ENCODE measurements at places on chromosomes 3 and 15. TPM values are rescaled to one million over a fixed set of nuclear protein-coding genes. Genes with fewer than 3 reads are reported as not detected.

Gene ITIH1
- total RNA-seq = not detected

Gene KIF7
- total RNA-seq = 9.5 TPM

Gene ACP3
- not detected for total RNA-seq

Gene SHF
- 1.8 TPM for total RNA-seq

Gene HRH1
- total RNA-seq = 11.7 TPM

Gene ZNF385D
- 0.27 TPM for total RNA-seq

Gene SLC51B
- total RNA-seq = not detected

Gene ISG20
- total RNA-seq = 18.7 TPM

Gene SMCO1
- total RNA-seq = not detected

Gene ZNF621
- 11.3 TPM for total RNA-seq

Data from endothelial cell of coronary artery (primary cell).